M059J (cell line): ENCODE measurements at places on chromosomes 3 and 15.

- DNase-seq, result no peak
Measured at GRCh38 chr3:161510510-161511260, 14.1 kb downstream of the OTOL1 start.

DNA sequence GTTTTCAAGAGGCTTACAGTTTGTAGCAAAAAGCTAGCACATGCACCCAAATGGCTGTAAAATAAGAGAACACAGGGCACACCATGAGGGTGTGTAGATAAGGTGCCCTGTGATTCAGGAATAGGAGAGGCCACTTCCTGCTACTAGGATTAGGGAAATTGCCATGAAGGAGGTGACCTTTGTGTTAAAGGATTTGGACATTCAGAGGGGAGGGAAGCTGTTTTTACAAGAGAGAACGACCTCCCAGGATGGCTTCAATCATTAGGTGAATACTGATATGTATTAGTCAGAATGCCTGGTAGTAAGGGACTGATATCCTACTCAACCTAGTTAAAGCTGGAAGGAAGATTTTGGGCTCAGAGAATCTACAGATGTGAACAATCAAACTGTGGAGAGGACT is 35.7 kb upstream of the ABHD17C start:
- peak; percentile 41 for DNase-seq

DNA sequence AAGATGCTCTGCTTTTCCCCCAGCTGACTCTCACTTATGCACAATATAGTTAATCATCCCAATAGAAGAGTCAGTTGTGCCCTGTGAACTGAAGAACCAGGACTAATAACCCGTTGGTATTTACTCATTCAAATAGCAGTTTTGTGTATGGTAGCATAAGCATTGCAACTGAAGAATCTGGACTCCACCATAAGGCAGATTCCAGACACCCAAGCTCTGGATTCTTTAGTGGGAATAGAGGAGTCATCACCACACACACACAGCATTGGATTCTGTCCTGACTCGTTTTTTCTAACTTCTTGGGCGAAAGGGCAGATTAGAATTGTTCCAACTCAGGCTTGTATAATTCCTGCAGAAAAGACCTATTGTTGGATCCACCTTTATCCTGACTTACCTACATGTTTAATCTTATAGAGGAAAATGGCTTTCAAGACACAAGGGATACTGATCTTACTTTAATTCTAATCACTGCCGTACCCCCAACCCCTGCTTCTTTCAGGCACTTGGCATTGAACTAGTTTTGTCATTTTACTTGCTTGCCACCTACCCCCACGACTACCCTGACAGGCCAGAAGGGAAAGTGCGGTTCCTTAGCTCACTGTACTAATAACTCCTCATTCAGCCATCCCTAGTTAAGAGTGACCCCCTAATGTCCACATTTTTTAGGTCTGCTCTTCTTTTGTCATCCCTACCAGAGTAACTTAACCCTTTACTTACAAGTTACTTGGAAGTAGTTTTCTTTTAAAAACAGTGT is 42.3 kb downstream of the NKIRAS1 start:
- no peak for DNase-seq

DNA sequence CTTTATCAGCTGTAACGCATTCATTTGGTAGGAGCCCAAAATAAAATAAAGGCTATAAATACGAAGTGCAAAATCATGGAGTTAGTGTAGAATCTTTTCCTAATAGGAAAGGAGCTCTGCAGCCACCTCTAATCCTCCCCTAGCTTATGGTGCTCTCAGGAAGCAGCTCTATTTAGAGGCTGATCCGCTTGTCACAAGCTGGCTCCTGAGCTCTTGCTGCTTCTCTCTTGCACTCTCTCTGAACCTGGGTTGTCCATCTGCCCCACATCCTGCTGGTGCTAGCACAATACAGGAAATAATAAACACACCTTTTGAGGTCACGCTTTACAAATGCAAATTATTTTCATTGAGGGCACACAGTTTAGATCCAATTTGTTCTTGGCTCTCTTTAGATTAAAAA is 37.3 kb upstream of the BFSP2 start:
- DNase-seq, result no peak

- DNase-seq, result no peak
Measured at GRCh38 chr3:87132801-87133200, 94.3 kb upstream of the CHMP2B start.

DNA sequence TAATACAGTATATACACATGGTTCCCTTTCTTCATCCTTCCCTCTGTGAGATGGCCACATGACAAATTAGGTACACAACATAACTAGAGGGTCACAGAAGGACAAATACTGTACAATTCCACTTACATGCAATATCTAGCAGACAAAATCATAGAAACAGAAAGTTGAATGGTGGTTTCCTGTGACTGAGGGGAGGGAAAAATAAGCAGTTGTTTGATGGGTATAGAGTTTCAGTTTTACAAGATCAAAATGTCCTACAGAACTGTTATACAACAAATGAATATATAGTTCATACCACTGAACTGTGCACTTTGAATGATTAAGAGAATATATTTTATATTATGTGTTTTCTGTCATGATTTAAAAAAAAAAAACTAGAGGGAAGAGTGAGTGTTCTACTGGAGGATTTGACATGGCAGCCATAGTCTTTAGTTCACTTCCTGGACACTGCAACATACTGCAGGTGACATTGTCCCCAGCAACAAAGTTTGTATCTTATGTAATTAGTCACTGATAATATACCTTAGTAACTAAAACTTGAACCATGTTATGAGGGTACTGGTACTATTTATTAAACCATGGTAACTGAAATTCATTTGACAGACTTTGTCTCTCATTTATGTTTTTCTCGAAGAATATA is 37.2 kb downstream of the CCDC54 start:
- DNase-seq, result no peak

GRCh38 chr15:58146749-58147148 is 8.6 kb downstream of the AQP9 start:
- peak; percentile 57 for DNase-seq
